Heart left ventricle (tissue), 16 donors: ENCODE measurements at places on chromosomes 1 and 21.
A peak's percentile ranks its signal among the peaks of the same experiment; 100 is the strongest.

DNA sequence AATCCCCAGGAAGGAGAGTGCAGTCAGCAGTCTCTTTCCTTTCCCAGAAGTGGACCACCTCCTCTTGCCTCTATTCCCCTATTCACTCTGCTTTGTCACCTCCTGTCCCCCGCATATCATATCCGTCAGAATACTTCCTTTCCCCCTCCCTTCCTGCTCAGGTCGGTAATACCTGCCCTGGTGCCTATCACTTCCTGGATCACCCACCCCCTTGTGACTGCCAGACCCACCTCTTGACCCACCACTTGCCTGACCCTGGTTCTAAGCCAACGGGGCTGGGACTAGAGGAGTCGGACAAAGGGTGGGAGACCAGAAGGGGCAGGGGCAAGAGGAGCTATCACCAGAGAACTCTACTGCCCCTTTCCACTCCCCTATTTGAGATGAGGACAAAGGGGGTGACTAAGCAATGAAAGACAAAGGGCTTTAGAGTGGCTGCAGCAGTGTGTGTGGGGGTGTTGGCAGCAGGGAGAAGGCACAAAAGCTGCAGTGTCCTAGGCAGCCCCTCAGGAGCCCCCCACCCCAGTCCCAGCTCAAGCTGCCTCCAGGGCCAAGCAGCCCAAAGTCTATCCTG, 1.7 kb upstream of the ADAMTS4 start:
- DNase-seq, result no peak

DNA sequence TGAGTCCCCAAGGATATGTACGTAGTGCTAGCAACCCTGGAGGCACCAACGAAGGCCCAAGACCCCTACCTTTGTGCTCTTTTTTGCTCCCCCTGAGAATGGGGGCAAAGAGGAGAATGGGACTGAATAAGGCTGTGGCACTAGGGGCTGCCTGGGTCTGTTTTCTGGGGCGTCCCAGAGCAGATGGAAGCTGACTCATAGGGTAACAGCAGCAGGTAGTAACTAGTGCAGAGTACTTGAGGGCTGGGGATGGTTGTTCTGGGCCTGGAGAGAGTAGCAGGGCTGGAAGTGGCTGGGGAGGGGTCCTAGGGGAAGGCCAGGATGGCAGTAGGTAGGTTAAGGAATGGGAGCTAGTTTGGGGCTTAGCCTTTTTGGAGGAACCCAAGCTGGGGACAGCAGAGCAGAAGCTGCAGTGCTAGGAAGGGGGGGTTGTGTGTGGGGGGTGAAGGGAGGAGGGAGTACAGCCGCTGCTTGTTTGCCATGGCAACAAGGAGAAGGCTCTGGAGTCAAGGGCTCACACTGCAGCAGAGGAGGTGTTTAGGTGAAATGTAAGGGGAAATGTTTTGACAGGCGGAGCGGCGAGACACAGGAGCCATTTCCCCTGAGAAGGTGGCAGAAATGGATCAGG, 1.8 kb downstream of the NCDN start:
- no peak for DNase-seq

DNA sequence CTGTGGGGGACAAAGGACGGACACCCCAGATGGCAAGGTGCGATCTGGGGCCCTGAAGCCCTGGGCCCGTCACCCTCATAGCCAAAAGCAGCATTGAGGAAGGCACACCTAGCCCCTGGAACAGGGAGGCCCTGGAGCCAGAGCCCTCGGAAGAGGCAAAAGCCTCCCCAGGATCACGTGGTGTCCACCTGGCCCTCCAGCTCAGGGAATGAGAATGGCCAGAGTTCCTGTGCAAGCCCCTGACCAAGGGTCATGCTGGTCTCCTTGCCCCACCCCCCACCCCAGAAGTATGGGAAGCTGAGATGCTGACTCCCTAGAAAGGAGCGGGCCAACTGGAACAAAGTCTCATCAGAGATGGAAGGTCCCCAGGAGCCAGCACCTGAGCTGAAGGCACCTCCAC, 1.0 kb upstream of the PDZK1IP1 start:
- DNase-seq, result no peak

DNA sequence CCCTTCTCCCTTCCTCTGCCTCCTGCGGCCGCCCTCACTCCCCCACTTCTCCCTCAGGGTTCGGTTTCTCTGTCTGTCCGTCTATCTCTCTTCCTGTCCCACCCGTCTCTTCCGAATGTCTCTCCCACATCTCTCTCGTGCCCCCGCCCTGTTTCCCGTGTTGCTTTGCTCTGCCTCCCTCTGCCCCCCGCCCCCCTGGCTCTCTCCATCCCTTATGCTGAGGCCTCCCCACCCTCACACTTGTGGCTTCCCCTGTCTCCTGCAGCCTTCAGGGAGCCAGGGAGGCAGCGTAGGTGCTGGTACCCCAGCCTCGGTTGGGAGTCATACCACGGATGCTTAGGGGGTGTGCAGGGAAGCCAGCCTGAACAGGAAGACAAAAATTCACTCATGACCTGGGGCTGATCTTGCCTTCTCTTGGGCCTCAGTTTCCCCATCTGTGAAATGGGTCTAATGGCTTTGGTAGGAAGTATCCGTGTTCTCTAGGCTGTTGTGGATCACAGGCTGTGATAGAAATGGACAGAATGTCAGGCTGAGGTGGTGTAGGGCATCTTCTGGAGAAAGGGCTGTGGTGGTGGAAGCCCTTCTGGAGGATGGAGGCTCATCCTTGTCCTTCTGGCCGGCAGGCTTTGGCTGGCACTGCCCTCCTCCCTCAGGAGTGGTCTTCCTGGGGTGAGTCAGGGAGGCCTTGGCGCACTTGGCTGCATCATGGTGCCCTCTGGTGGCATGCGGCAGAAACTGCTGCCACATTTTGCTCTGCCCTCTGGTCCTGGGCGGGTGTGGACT, 55.5 kb downstream of the FOXO6 start:
- peak; percentile 50 for DNase-seq

DNA sequence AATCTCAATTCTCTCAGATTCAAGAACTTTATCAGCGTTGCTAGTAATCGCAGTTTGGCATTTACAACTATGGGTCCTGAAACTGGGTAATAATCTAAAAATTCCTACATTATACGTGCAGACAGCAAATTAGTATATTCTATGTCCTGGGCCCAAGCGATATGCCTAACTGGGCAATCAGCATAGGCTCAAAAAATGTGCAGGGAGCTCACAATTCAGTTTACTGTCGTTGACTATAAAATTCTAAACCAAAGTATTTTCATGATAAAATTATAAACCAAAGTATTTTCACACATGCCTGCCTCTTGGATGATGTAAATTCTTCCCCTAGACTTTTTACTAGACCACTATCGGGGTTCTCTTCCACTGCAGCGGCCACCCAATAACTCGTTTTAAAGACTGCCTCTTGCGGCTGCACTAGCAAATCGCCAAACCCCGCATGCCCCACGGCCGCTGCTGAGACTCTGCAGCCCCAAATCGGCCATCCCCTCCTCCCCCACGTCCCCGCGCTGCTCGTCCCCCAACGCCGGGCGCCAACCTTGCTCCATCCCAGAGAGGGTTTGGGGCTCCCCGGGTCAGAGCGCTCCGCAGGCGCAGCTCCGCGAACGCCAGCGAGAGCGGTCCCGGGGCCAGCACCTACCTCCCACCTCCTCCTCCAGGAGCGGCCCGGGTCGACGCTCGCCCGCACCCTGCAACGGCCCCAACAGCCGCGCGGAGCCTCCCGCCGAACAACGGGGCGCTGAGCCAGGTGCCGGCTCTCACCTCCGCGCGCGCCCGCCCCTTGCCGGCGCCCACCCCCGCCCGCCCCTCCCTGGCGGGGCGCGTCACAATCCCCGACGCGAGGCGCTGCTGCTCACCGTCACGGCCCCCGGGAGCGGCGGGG, 506 bp downstream of the SSX2IP start:
- DNase-seq, result peak; percentile 74

- DNase-seq, result peak; percentile 54
These were observed 288.3 kb downstream of the TGFB2 start for GRCh38 chr1:218633238-218633988.

DNA sequence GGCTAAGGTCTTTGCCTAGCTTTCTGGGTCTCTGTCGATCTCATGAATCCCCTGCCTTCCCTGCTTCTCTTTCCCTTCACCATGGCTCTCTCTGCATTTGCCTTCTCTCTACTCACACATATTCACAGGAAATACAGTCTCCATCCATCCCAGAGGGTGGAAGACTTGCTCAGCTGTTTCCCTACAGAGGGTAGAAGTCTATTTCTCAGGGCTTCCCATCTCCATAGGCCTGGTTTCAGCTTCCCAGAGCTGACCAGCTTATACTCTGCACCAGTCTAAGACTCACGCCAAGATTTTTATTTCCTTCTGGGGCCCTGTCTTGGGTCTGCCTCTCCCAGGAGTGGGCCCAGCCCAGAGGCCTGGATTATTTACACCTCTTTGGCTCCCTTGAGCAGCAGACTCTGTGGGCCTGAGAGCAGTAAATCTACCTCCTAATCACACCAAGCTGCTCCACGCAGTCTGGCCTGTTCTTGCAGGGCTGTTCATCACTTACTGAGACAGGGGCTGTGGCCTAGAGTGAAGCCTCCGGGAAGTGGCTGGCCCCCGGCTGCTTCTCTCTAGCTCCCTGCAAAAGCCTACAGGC, 102.5 kb downstream of the PLXNA2 start:
- DNase-seq, result no peak

GRCh38 chr1:94271373-94271772, 34.0 kb upstream of the ARHGAP29 start:
- no peak for DNase-seq

DNA sequence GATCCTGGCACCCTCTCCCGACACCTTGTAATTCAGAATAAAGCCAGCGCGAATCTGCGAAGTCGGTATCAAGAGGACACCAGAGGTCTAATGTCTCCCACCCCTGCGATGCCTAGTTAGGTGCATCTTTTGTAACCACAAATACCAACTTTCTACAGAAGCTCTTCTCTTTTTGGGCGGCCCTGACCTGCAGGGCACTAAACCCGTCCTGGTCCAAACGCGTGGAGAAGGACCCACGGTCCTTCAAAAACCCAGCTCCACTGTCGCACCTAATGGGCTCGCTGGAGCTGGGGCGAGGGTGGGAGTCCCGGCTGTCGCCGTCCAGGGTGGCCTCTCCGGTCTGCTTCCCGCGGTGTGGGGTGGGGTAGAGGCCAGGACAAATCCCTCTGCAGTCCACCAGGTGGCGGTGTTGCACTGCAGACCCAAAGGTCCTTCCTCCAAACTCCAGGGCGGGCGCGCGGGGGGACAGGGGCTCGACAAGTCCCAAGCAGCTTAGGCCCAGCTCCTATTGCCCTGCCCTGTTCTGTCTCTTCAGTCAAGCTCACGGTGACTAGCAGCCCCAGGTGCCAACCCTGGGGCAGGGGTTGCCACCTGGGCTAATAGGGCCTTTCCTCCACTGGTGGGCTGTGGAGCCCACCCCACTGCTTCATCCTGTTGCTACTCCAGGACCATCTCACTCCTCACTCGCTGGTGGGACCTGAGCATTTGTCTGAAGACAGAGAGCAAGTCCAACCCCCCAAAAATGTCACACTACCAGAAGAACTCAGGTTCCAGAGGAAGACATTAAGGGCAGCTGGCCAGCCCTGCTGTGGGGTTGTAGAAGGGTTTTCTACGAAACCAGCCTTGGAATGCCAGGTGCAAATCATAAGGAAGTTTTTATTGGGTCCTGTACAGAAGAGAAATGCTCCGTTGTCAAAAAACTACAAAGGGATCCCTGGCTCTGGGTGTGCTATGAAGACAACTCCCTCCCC, 2.8 kb downstream of the HES3 start:
- DNase-seq, result peak; percentile 77

GRCh38 chr1:42952303-42953001, 6.2 kb downstream of the SLC2A1 start:
- no peak for DNase-seq

- DNase-seq, result no peak
These were observed 49.6 kb upstream of the IRF2BP2 start for GRCh38 chr1:234659538-234659937.

GRCh38 chr1:45585110-45585426, 1.2 kb downstream of the NASP start:
- no peak for DNase-seq

GRCh38 chr1:155996166-155996565, 17.8 kb upstream of the ARHGEF2 start:
- DNase-seq, result no peak

DNA sequence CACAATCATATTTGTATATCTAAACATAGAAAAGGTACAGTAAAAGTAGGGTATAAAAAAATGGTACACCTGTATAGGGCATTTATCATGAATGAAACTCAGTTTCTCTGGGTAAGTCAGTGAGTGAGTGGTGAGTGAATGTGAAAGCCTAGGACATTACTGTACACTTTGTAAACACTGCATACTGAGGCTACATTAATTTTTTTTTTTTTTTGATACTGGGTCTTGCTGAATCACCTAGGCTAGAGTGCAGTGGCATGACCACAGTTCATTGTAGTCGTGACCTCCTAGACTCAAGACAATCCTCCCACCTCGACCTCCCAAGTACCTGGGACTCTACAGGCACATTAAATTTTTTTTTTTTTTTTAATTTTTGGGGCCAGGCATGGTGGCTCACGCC, 27.8 kb downstream of the FBXO28 start:
- no peak for DNase-seq

- DNase-seq, result no peak
These were observed 224.4 kb downstream of the PTPRU start for GRCh38 chr1:29460694-29461093.

DNA sequence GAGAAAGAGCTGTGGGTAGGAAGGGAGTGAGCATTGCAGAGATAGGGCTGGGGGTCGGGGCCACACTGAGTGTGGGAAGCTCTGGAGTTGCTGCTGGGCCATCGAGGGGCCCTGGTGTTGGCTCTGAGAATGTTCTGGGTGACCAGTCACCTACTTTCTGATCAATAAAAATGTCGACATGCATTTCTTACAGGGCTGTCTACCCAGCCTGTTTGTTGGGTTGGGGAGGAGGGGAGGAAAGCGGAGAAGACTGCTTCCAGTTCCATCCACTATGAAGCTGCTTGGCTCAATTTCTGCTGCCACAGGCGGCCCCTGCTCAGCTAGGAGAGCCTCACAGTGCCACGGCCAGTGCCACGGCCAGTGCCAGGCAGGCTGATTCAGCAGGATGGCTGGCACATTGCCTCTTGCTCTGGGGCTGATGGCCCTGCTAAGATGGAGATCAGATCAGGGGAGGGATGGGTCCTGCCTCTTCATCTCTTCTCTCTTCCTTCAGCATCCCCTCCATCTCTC, 3.0 kb upstream of the PADI3 start:
- no peak for DNase-seq

- DNase-seq, result no peak
These were observed 66.9 kb upstream of the TNR start for GRCh38 chr1:175810305-175810704.

GRCh38 chr1:32771561-32772280, 45.4 kb downstream of the YARS1 start:
- no peak for DNase-seq

DNA sequence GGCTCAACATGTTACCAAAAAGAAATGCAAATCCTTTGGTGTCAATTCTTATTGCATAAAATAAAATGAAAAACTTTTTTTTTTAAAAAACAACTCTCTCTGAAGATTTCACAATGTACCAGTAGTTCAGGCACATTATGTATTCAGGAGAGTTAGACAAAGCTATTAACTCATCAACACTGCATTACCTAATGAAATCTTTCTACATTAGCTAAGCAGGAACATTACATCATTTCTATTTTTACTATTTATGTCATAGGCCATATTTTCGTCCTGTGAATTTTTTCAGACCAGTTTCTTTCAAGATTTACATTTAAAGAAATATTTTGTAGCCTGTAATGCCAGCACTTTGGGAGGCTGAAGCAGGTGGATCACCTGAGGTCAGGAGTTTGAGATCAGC, 366.2 kb downstream of the USH2A start:
- no peak for DNase-seq

- DNase-seq, result no peak
These were observed 7.7 kb upstream of the SDHB start for GRCh38 chr1:17061486-17061885.
